Endodermal cell (in vitro differentiated cells): ENCODE measurements at places on chromosomes 12 and 14.

DNA sequence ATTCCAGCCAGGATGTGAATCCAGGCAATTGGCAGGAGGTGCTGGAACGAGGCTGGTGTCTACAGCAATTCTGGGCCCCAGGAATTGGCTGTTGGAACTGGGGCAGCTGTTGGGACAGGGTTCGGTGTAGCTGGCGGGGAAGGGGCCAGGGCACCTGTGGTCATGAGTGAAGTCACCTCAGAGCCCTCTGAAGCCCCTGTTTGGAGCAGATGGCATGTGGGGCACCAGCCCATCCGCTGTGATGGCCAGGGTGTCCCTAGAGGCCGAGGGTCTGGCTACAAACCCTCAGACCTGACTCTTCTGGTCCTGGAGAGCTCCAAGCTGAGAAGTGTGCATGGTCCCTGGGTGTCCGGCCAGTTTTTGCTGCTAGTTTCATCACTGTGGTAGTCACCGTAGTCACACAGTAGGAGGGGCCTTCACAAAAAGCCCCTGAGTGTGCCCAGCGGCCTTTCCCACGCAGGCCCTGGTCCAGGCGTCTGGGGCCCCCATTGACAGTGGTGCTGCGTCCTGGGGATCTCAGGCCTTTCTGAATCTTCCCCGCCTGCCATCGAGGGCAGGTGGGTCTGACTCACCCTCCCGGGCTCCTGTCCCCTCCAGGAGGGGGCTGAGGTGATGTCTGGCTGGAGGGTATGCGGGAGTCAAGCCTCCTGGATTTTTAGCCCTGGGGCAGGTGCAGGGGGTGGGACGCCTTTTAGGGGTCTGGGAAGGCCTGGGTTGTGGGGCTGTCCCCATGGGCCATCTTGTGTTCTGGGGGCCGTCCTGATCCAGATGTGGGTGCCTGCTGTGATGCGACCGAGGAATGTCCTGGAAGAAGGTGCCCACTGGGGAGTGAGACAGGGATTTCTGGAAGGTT, 368.0 kb downstream of the TMEM121 start:
- DNase-seq: peak; percentile 8

DNA sequence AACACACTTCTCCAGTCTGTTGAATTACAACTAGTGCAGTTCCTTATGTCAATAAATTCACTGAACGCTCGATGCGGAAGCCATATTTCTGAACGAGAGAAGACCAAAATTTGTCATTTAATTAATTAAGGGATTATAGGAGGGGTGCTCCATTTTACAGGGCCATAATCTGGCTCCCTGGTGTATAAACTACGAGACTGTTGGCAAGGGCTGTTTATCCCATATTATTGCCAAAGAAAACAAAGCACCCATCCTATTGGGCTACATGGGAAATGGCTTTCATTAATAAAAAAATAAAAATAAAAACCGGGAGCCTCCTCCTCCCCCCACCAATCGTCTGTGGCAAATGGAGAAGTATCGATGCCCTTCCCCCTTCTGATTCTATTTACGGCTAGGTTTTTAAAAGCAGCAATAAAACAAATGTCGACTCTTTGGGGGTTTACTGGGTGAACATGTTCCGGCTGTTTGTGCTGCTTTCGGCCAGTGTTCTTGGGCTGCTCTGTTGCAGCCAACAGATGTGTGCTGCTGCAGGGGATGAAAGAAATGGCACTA, 24.8 kb downstream of the ATF7 start:
- DNase-seq: no peak

DNA sequence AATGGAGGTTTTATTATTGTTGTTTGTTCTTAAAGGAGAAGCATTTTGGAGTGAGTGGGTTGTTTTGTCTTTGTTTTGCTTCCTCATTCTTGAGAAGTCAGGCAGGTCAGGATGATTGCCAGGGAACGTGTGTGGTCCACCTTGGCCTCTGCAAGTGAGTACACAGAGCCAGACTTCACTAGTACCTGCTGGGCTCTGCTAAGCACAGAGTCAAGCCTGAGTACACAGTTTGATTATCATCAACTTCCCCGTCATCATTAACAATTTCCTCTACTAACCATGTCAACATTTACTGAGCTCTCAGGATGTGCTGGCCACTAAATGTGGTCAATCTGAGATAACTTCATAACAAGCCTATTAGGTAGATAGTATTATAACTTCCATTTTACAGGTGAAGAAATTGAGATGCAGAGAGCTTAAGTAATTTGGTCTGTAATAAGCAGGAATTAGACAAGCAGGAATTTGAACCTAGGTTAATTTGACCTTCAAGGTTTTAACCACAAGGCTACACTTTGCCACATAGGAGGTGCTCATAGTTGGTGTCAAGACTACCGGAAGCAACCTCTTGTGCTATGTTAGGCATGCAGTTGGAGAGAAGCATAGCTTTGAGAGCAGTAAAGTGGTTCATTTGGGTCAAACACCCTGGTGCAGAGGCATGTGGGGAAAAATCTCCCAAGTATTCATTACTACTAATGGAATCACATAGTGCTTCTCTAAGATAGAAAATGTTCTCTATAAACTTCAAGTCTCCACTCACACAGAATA, 178.3 kb downstream of the NUAK1 start:
- DNase-seq: no peak

DNA sequence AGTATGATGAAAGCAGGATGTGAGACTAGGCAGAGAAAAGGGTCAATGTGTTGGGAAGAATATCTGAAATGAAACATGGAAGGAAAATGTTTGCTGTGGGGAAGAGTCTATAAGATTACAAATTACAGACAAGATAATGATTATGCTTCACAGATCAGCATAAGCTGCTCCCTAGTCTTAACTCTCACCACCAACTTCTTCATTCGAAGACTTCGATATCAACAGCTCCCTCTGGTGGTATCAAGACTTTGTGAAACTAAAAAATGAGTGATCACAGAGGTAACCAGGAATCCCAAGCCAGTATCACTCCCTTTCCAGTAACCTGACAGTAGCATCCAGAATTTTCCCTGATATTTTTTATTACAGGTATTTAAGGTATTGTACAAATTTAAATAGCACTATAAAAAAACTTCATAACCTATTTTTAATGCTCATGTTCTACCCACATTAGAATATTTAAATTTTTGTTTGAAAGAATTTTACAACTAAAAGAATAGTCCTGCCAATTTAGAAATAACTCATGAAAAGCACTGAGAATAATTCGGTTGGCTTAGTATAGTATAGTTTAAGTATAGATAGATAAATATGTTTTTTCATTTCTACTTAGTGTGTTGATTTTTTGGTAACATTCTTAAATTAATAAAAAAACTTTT, 84.4 kb downstream of the C2CD5 start:
- no peak for DNase-seq

DNA sequence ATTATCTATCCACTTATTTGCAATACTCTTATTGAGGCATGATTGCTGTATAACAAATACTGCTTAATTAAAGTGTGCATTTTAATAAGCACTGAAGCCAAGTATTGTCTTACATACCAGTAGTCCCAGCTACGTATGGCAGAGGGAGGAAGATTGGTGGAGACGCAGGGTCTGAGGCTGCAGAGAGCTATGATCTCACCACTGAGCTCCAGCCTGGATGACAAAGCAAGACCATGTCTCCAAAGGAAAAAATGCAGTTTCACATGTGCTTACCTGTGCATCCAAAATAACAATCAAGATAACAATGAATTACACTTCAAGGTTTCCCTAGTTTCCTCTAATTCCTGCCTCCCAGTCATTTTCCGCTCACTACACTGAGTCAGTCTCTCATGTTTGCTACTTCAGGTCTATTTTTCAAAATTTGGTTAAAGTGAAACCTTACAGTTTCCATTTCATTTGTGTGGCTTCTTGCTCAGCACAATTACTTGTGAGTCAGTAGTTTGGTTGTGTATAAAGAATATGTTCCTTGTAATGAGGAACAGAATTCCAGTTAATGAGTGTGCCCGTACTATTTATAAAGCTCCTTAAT, 1250.1 kb downstream of the TMEM121 start:
- no peak for DNase-seq

DNA sequence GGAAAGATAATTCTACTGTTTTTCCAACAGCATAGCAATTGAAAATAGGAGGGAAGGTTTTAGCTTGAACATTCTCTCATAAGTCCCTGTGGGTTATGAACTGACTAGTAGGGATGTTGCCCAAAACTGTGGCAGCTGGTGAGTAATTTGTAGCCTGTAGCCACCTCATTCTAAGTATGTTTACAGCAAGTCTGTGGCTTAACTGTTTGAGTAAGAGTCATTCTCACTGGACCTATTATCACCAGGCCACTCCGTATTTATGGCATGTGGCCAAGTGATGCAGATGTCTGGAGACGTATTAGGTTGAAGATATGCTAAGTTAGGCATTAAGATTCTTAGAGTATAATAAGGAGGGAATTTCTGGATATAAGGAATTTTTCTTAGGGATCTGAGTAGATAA, 458.3 kb downstream of the ETNK1 start:
- no peak for DNase-seq

DNA sequence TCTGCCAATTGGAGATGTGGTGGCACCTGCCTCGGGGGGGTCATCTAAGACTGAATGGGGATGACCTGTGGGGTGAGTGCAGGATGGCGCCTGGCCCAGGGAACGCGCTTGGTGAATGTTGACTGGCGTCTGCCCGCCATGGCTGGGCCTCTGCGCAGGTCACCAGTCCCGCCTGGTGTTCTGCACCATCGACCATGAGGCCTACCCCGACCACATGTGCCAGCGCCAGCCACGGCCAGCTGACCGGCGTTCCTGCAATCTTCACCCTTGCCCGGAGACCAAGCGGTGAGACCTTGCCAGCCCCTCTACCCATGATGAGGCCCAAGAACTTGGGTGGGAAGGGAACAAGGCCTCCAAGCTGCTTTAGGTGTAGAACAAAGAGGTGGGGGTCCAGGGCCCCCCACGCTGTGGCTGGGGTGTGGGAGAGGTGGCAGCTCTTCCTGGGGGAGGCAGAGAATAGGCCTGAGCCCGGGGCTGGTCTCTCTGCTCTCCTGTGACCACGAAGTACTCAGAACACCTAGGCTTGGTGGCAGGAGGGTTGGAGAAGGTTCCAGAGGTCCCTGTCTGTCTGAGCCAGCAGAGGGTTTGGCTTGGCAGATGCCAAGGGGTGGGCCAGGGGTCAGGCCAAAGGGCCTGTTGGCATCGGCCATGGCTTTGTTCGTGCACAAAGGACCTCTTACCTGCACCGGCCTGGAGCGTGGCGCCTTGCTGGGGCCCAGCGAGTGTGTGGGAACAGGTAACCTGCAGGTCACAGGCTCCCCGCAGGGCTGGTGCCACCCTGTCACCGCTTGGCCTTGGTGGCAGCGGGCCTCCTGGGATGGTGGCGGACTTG, 15.4 kb downstream of the PAPLN start:
- DNase-seq: no peak

DNA sequence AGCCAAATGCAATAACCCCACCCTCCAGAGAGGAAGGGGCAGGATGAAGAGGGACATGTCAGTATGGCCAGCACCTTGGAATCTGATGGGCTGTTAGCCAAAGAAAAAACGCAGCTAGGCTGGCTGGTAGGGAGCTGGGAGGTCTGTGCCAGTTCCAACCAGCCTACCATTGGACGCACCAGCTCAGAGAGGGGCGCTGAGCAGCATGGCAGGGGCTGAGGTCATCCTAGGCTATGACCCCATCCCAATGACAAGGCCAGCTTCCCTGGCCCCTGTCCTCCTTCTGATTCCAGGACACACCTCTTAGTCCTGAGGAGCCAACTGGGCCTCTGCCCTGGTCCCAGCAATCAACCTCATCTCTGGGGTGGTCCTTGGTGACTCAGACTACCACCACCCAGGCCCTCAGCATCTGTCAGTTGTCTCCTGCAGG, 12.2 kb downstream of the ACTN1 start:
- peak; percentile 41 for DNase-seq

DNA sequence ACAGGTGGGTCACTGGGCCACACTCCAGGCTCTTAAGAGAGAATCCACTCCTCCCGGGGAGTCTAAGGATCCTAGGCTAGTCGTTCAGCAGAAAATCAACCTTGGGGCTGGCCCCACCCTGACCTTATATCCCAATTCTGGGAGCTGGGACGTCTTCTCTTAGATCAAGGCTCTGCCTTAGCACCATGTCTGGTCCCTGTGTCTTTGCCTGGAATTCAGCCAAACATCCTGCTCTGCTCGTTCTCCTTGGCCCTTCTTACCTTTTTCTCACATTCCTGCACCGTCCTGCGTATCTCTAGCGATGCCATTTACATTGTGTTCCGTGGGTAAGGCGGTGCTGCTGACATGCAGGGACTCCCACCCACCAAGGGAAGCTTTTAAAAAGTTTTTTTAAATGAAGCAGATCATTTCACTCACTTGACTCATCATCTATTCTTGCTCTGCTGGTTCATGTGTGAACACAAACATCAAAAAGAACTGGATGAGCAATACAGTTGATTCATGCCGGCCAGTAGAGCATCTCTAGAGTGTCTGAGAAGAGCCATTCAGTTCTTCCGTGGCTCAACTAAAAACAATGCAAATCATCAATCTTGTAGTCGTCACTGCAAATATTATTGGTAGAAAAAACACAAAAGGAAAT, 50.2 kb downstream of the KCNK13 start:
- no peak for DNase-seq

GRCh38 chr12:94379479-94380113, 80.1 kb downstream of the CEP83 start:
- no peak for DNase-seq

- no peak for DNase-seq
Measured at GRCh38 chr12:41053046-41053445, 135.1 kb upstream of the PDZRN4 start.

DNA sequence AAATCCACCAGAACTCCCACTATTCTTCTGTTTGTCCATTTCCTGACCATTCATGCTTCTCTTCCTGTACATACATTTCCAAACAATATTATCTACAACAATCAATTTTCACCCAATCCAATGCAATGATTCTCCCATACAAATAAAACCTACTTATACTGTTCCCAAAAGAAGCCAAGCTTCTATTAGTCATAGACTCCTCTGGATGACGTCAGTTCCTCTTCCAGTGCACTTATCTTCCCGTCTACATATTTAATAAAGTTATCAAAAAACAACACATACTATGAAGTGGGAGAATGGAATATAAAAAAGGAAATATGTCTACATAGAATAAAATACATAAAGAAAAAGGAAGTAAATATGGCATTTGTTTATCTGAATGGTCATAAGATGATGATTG, 165.4 kb downstream of the FOXG1 start:
- no peak for DNase-seq

DNA sequence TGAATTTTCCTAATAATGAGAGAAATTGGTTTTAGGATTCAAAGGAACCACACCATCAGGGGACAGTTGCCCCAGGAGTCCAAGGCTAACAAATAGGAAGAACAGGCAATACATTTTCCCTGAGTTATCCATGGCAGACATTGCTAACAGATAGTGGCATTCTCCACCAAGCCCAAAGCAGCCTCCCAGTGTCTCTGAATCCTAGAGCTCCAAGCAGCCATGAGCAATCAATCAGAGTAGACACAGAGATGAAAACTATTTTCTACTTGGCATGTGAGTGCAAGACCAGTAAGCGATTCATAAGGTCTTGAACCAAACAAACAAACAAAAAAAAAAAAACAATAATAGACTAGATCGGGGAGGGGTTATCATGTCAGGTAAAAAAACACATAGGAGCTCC, 515.7 kb downstream of the MED13L start:
- no peak for DNase-seq
